ENCODE measurements at places on chromosomes 5 and 9.

GRCh38 chr9:112200711-112201110 is 25.6 kb upstream of the SUSD1 start:
- DNase-seq = no peak

- DNase-seq = no peak
Measured at GRCh38 chr5:7348168-7348854, 47.6 kb upstream of the ADCY2 start.

DNA sequence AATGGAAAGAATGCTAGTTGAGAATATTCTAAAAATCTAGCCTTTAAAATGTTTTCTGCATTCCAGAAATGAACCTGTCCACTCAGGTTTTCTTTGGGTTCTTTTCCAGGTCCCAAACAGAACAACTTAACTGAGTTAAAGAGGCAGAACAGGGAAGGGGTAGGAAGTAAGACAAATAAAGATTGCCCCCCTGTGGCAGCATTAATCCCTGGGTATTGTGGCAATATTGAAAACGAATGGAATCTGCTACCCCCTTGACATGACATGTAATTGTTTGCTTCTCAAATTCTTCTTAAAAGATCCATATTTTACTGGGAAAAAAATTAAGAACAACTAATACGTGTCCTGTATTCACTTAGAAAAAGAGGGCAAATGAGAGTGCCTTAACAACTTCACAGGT is 9.3 kb upstream of the RBM22 start:
- no peak for DNase-seq

DNA sequence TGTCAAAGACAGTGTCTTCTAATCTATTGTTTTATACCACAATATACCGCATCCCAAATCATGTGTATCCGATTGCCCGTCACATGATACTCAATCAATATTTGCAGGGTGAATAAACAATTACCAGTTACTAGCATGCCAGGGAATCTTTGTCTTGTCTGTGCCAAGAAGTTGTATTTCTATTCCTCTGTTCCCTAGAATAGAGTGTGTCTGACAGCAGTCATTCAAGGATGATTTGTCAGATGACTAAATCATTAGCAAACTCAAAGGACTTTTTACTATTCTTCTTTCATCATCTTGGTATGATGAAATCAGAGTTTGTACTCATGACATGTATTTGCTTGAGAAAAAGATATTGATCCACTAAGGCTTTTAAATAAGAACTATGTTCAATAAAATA is 348.8 kb downstream of the HTR1A start:
- no peak for DNase-seq

DNA sequence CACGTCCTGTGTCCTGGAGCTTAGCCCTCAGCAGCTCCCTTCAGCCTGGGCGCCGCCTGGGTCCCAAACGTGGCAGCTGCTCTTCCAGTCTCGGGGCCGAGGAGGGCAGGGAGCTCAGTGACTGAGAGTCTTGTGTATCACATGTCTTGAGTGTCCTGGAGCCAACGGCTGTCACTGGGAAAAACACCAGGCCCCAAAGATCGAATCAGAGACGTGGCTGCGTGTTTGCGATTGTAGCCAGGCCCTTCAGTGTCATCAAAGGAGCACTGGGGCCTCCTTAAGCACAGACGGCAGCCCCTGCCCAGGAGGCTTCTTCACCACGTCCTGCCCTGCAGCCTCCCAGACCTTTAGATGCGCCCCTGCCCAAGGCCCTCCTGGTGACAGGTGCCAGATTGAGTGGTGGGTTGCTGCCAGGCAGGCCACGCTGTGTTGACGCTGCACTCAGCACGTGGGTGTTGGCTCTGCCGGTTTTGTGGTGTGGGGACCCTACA is 5.7 kb upstream of the EXOC3 start:
- DNase-seq = no peak

DNA sequence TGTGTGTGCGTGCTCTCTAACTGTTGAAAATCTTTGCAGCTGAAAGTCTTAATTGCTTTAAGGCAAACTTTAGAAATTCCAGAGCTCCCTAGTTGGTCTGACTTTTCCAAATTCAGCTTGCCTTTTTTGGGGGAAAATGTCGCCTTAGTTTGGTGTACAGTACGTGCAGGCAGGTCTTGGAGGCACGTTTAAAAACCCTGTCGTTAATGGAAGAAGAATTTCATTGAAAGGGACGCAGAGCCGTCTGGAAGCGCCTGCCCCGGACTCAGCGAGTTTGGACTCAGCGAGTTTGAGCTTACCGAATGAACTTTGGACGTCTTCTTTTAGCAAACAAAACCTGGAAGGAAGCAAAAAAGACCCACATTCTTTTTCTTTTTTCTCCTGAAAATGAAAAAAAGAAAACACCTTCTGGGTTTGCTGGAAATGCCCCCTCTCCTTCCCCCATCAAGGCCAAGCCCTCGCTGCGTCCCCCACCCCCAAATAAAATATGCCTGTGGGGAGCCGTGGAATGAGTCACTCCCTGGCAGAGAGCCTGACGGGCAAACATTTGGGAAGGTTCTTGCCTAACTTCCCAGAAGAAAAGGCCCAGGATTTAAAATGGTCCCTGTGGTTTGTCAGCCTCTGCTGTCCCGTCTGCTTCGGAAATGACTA is 1.5 kb downstream of the NEK6 start:
- peak; percentile 76 for DNase-seq

DNA sequence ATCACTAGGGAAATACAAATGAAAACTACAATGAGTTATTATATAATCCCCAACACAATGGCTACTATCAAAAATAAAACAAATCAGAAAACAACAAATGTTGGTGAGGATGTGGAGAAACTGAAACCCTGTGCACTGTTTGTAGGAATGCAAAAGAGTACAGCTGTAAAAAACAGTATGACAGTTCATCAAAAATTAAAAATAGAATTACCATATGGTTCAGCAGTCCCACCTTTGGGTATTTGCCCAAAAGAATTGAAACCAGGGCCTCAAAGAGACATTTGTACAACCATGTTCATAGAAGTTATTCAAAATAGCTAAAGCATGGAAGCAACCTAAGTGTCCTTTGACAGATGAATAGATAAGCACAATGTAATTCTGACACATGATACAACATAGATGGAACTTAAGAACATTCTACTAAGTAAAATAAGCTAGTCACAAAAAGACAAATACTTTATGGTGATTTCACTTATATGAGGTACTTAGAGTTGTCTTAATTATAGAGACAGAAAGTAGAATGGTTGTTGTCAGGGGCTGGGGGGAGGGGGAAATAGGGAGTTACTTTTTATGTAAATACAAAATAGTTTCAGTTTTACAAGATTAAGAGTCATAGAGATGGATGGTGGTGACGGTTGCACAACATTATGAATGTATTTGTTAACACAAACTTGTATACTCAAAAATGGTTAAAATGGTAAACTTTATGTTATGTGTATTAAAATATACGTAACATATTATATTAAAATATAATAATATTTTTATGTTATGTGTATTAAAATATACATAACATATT is 102.8 kb downstream of the KCTD16 start:
- no peak for DNase-seq

- no peak for DNase-seq
Measured at GRCh38 chr9:91047993-91048607, 246.5 kb downstream of the SYK start.

DNA sequence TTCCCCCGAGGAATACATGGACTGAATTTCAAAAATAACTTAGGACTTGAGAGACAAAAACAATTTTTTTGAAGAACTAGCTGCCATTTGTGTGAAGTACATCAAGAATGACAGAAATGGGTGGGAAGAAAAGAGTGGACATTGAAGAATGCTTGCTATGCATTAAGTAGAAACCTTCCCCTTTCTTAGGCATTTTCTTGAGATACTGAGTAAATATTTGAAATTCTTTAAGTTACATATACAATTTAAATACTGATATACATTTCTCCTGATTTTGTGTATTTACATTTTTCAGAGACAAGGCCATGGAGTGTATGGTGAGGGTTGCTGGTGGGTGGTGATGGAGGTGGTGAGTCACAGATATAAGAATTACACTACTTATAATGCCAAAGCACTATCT is 319.3 kb upstream of the ADAMTSL1 start:
- no peak for DNase-seq

GRCh38 chr5:10434392-10434791 is 7.3 kb upstream of the ROPN1L start:
- no peak for DNase-seq

DNA sequence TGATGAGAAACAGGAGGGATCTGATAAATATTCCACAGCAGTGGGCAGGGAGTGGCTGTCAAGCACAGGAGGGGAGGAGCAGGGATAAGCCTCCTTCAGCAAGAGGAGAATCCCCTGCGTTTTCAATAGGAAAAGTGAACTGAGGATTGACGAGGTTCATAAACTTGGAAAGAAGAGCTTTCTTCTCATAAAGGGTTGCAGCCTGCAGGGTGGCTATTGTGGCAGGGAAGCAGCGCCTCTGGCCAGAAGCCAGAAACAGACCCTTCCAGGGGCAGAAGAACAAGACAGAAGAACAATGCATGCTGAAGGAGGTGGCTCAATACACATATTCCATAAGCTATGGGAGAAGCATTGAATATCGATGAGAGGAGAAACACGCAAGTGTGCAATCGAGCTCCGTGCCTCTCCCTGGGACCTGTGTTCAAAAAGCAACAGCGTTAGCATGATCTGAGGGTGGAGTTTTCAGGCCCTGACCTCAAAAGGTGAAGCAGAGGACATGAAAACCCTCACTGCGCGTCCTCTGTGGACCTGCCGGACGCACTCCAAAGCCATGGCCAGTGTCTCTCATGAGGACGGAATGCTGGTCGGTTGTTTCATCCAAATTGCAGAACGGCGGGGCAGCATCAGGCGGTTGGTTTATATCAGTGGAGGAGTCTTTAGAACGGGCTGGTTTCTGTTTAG is 67.6 kb downstream of the ANKRD33B start:
- DNase-seq = no peak

DNA sequence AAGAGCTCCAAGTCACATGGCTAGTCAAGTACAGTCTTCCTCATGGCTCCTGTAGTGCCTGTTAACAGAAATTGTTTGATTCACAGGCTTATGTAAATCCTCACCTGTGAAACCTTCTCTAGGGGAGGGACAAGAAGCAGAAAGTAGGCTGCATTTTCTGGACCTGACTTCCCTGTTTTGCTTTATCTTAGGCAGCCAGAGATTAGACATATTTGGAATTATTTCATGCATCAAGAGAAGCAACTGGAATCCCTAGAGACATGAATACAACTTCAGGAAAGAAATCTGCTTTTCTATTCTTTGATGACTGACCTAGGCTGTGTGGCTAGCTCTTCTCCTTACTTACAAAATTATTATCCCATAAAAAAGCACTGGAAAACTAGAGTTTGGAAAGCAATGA is 52.3 kb downstream of the CAST start:
- no peak for DNase-seq

DNA sequence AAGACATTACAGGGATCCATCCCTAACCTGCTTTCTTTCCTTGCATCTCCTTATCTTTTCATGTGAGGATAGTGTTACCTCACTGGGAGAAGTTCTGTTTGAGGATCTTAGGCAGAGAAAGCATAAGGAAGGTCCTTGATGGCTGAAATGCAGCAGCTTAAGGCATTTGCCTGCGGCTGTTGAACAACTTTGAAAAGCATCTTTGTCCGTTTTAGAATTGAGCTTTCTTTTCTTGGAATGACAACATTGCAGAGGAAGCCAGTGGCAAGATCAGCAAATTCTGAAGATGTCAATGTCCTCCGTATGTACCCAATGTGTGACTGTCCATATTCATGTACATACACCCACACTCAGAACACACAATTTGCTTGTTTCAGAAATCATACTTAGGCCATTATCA is 436.2 kb downstream of the GABRG2 start:
- DNase-seq = no peak

- DNase-seq = no peak
Measured at GRCh38 chr5:9358961-9359685, 186.8 kb downstream of the SEMA5A start.
